ENCODE measurements at places on chromosomes 16 and 17.
A peak's percentile ranks its signal among the peaks of the same experiment; 100 is the strongest.

DNA sequence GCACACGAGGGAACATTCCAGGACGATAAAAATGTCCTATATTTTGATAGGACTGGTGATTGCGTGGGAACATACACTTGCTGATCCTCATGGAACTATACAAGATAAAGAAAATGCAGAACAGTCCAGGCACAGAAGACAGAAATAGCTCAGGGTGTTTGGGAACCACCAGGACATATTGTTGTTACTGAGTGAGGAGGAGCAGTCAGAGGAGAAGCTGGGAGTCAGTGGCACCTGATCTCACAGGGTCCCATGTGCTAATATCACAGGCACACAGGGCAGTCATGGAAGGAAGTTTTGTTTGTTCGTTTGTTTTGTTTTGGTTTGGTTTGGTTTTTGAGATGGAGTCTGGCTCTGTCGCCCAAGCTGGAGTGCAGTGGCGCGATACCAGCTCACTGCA lies 5.7 kb downstream of the PLD2 start:
- DNase-seq: no peak

DNA sequence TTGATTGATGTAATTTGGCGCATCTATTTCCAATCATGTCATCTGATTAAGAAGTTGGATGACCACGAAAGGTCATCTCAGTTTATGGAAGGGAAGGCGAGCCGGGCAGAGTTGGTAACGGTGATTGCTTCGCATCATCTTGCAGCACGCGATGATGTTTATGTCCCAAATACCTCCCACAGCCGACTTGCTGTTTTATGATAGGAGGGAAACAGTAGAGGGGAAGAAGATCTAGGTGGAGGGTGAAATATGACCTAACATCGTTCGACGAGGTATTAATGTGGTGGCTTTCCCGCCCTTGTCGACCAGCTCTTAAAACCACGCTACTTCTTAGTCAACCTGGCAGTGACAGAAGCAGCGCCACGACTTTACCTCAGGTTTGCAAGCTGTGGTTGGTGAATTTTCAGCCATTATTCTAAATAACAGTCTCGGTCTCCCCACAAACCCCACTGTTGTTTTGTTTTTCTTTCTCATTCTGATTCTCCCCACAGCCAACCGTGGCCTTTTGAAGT lies 805 bp upstream of the TANC2 start:
- no peak for DNase-seq

- DNase-seq: peak; percentile 83
These were observed 78.7 kb upstream of the LGALS9 start for GRCh38 chr17:27552276-27552732.

DNA sequence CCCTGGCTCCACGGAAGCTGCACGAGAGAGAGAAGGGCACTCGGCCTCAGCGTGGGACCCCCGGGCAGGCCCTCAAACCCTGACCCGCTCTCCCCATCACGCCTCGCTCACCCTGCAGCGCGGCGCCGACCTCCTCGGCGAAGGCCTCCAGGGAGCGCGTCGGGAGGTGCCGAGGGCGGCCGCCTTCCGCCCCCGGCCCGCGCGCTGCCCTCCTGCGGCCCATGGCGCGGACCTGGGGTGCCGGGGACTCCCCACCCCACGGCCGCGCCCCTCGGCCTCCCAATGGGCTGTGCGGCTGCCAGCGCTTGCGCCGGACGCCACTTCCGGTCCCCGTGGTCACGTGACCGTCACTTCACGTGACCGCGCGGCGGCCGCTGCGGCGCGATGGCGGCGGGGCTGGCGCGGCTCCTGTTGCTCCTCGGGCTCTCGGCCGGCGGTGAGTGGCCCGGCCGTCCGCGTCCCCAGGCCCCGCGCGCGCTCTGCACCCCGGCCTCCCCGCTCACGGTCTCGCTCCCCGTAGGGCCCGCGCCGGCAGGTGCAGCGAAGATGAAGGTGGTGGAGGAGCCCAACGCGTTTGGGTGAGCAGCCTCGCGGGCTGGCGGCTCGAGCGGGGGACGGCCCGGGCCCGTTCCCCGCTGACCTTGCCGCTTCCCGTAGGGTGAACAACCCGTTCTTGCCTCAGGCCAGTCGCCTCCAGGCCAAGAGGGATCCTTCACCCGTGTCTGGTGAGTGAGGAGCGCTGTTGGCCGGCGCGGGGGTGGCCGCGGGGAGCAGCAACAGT lies at the start of the genes GNPTG and TSR3:
Gene GNPTG, plus strand, starts transcription at position 350 of the 781 bp plus-strand sequence. Its CDS starts 35 bp downstream, at position 385.
Gene TSR3, minus strand, starts transcription at position 297 of the 781 bp plus-strand sequence. Its CDS starts 74 bp downstream, at position 223.
- peak; percentile 80 for DNase-seq

- no peak for DNase-seq
These were observed 947 bp downstream of the DDX42 start for GRCh38 chr17:63774969-63775265.

- DNase-seq: no peak
These were observed 354.9 kb upstream of the ASIC2 start for GRCh38 chr17:33647956-33648355.

DNA sequence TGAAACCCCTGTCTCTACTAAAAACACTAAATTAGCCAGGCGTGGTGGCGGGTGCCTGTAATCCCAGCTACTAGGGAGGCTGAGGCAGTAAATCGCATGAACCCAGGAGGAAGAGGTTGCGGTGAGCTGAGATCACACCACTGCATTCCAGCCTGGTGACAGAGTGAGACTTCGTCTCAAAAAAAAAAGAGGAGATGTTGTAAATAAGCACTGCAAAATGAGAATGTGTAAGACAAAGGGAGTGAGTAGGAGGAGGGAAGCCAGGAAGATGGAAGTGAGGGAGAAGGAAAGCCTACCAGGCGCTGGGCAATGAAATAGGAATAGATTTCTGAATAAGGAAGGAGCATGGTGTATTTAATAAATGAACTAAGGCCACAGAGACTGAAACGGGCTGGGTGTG lies 8.7 kb upstream of the PRPF8 start:
- DNase-seq: no peak

DNA sequence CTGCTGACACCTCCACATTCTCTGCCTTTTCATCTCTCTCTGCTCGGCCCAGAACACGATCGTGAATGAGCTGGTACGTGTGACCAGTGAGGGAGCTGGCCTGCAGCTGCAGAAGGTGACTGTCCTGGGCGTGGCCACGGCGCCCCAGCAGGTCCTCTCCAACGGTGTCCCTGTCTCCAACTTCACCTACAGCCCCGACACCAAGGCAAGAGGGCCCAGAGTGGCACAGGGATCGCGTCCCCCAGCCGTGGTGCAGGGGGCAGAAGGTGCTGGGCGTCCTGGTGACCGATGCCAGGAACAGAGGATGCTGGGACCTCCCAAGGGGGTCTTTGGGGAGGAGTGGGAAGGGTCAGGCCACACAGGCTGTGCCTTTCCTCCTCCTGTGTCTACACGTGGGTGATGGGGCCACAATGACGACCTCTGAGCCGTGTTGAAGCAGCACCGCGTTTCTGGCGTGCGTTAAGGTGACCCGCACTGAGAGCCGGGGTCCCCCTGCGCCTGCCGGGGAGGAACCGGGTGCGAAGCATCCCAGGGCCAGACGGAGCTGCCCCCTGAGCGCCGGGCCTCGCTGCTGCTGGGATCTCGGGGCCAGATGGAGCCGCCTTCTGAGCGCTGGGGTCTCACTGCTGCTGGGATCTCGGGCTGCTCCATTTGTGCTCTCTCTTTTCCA lies 17.4 kb downstream of the GAA start:
- DNase-seq: no peak

DNA sequence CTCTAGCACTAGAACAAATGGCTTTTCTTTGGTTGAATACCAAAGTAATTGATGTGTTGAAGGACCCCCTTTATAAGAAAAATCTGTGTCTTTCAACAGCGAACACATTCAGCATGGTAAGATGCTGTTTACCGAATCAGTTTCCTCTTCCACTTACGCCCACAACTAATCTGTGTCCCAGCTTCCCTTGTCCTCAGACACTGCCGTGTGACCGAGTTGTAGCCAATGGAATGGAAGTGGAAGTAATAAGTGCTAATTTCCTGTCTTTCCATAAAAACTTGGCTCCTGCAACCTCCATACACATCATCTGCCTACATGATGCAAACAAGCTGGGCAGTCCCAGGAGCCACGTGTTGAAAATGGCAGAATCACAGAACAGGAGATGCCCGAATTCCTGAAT lies 10.4 kb downstream of the CDIPT start:
- DNase-seq: no peak

Measured in Caco-2 (cell line).